Posterior vena cava (tissue), 2 donors: ENCODE measurements at places on chromosomes 3 and 15.
A peak's percentile ranks its signal among the peaks of the same experiment; 100 is the strongest.

DNA sequence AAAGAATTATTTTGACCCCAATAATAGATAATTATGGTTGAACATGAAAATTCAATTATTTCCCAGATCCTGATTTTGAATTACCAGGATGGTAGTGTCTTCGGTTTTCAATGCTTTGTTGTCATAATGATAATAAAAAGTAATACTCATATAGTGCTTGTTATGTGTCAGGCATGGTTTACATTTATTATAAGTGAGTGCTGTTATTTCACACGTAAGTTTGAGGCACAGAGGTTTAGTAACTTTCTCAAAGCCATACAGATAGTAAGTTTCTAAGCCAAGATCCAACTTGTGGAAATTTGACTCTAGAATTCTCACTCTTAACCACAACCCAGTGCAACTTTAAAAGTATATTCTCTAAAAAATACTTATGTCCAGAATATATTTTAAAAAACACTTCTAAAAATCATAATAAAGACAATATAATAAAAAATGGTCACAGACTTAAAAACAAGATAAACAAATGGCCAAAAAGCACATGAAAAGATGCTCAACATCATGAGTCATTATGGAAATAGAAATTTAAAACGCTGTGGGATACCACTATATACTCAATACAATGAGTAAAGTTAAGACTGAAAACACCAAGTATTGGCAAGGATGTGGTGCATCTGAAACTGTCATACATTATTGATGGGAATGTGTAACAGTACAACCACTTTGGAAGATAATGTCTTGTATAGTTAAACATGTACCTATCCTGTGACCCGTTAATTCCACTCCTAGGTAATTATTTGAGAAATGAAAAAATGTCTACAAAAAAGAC, 45.2 kb downstream of the SPRED1 start:
- DNase-seq: no peak

DNA sequence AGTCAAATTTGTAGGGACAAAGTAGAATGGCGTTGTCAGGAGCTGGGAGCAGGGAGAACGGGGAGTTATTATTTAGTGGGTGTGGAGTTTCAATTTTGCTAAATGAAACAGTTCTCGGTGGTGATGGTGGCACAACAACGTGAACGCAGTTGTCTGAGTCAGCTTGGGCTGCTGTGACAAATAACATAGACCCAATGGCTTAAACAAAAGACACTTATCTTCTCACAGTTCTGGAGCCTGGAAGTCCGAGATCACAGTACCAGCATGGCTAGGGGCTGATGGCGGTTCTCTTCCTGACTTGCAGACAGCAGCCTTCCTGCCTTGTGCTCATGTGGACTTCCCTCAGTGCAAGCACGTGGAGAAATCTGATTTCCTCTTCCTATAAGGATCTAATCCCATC, 90.2 kb downstream of the CHSY1 start:
- DNase-seq: no peak

GRCh38 chr15:80455051-80455648, 51.0 kb downstream of the ARNT2 start:
- DNase-seq: no peak

DNA sequence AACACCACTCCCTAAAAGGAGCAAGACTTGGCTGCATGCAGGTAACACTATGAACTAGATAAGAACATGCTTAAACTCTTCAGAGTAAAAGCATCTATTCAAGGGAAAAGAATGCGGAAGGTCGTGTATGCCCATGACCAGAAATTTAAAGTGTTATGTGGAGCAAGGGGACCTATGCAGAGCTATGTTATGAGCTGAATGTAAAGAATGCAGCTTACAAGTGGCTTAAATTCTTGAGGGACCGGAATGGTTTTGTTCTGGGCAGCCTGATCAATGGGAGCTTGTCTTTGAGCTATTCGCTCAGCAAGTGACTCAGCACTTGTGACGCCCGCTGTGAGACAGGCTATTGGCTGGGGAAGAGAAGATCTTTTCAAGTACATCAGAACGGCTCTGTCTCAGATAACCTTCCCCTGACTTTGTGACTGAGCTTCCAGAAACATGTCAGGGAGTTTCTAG, 367.5 kb upstream of the THBS1 start:
- peak; percentile 81 for DNase-seq

DNA sequence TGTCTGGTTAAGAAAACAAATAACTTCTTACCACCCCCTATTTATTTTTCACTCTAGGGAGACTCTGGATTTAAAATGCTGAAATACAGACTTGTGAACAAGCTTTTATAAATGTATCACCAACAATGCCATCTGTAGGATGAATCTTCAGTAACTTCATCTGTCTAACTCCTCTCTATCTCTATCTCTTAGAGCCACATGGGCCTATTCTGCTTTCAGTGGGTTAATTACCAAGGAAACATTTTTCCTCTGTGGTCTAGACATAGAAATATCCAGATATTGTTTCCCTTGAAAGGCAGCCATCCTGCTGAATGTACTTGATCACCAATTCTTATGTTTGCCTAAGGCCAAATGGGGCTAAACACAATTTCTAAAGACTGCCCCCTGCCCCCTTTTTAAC, 167.6 kb upstream of the COL8A1 start:
- no peak for DNase-seq

- DNase-seq: no peak
Observed at GRCh38 chr3:160140756-160141155, 84.5 kb upstream of the C3orf80 start.

DNA sequence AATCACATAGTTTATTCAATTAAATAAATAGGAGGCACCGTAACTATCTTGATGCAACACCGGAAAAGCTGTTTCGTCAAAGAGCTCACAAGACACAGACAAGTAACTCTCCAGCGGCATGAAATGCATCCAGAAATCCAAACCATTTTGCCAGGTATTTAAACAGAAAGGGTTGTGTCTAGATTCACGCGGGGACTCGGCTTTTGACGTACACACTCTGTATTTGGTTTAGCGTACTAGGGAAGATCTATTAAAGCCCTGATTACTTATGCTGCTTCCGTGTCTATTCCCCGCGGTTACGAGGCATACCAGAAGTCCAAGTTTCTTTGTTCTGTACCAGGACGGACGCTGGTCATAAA, 718 bp downstream of the BNIP2 start:
- DNase-seq: no peak

GRCh38 chr15:58361273-58361759, 70.5 kb upstream of the LIPC start:
- DNase-seq: no peak

- DNase-seq: no peak
Observed at GRCh38 chr3:63724987-63725386, 72.5 kb downstream of the SNTN start.

- no peak for DNase-seq
Observed at GRCh38 chr3:82671466-82671865, 910.0 kb upstream of the GBE1 start.

DNA sequence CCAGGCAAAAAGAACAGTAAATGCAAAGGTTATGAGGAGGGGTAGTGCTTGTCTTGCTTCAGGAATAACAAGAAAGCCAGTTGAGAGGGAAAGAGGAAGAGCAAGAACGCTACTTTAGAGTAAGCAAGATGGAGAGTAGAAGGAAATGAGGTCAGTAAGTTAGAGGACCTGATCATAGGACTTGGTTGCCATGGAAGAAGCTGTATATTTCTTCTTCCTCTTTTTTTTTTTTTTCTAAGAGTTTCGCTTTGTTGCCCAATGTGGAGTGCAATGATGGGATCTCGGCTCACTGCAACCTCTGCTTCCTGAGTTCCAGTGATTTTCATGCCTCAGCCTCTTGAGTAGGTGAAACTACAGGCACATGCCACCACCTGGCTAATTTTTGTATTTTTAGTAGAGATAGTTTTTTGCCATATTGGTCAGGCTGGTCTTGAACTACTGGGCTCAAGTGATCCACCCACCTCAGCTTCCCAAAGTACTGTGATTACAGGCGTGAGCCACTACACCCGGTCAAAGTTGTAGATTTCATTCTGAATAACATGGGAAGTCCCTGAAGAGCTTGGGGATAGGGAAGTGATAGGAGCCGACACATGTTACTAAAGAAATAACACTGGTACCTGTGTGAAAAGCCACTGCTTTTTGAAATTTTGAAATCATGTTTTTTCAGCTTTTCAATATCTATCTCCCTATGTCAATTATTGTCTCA, 527.9 kb upstream of the NAALADL2 start:
- DNase-seq: no peak

DNA sequence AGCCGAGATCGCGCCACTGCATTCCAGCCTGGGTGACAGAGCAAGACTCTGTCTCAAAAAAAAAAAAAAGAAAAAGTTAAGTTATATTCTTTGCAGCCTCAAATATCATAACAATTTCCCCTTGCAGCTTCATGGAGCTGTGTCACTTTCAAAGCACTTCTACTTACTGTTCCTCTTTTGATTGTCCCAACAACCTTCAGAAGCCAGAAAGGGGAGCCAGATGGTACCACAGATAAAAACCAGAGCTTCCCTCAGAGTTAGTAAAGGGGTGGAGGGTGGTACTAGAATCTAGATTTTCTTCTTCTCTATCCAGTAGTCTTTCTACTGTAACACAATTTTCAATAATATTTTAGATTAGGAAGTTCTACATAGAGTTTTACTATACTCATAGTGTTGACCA, 188.8 kb downstream of the TAFA4 start:
- DNase-seq: no peak

DNA sequence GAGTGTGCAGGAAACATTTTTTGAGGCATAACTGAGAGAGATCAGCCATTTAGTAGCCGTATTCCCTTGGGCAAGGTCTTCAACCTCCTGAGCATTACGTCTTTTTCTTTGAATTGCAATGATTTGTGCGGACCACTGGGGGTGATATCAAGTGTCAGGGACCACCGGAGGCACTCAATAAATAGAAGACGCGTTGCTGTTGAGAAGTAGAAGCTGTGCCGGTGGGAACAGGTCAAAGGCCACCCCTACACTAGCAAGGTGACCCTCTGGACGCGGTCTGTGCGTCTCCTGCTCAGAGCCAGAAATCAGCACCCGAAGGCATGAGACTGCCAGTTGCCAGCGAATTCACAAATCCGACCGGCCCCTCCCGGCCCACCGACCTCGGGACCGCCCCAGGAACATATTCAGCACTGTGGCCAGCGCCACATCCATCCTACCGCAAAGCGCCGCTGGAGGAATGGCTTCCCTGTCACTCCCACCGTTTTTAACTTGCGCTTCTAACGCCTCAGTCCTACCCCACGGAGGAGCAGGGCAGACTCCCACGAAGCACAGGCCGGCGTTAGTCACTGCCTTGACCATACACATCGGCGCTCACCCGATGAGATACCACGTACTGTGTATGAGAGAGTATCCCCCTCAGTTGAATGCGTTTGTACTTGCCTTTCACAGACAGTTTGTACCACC, 1.4 kb upstream of the GHSR start:
- peak; percentile 81 for DNase-seq

- no peak for DNase-seq
Observed at GRCh38 chr3:138441742-138442141, 7.3 kb downstream of the ESYT3 start.

- no peak for DNase-seq
Observed at GRCh38 chr3:62319570-62320243, 53.6 kb downstream of the FEZF2 start.

DNA sequence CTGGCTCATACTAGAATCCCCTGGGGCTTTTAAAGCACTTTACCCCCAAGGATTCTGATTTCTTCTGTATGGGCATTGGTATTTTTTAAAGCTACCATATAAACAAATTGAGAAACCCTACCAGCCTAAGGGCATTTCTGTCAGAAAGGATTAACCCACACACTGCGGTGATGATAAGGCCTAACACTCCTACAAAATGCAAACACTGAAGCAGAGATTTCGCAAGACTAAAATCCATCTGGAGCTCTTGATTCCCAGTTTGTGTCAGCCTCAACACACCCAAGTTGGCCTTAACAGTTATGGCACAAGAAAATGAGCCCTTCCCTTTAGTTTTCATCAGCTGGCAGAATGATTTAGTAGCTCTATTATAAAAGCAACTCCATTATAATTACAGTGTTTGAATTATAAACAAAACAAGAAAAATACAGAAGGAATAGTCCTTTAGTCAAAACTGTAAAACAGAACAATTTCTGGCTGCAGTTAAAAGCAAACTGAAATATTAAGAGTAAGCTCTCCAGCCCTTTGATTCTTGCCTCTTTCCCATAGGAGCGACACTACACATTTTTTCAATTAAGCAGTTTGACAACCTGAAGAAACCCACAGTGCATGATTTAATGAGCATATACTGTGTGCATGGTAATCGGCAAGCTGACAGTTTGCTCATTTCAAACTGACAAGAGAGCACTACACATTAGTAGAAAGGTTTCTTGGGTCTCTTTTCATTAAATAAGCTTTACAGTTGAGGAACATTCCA, 441.2 kb downstream of the FHIT start:
- no peak for DNase-seq

DNA sequence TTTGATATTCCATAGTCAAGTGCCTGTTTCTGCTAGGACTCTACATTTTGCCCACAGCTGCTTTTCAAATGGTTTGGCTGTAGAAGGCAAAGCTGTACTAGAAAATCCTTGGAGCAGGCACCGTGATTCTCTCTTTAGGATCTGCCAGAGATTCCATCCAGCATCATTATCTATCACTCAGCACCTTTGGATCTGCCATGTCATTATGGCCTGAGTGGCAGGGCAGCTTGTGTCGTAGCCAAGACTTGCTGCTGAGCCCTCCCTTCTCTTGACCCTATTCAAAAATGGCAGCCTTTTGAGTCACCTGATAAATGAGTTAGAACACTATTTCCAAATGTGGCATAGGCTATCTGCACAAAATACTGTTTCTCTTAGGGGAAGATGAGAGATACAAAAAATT, 8.1 kb upstream of the CMSS1 start:
- no peak for DNase-seq

DNA sequence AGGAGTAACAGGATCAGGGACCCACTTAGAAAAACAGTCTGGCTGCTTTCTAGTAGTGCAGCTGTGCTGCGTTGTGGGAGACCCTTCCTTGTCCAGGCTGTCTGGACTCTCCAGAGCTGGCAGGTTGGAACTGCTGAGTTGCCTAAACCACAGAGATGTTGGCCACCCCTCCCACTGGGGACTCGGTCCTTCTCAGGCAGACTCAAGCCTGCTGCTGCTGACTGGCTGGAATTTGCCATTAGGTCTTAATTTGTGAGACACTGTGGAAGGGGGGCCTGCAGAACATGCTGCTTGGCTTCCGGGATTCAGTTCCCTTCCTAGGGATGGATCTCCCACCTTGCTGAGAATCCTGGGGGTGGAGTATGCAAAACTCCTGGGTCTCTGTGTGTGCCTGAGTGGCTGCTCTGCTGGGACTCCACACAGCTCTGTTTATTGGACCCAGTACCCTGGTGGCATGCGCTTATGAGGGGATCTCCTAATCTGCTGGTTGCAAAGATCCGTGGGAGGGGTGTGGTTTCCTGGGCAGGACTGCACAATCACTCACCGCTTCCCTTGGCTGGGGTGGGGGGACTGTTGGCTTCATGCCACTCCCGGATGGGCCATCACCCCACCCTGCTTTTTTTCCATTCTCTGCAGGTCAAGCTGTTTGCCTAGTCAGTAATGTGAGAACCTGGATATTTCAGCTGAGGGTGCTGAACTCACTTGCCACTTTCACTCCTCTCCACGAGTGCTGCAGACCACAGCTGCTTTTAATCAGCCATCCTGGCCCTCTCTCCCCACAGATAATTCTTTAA, 150.5 kb downstream of the CFAP20DC start:
- DNase-seq: peak; percentile 76
